ENCODE measurements at places on chromosomes 2 and 18. TPM values are rescaled to one million over a fixed set of nuclear protein-coding genes. Genes with fewer than 3 reads are reported as not detected.

DNA sequence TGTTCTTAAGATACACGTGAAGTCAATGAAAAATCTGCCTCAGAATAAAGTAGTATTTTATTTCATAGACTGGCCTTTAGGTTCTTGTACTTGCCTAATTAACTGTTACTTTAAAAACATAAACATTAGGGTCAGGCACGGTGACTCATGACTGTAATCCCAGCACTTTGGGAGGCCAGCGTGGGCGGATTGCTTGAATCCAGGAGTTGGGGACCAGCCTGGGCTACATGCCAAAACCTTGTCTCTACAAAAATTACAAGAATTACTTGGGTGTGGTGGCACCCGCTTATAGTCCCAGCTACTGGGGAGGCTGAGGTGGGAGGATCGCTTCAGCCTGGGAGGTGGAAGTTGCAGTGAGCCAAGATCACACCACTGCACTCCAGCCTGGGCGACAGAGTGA is 16.0 kb upstream of the SNORC start:
- DNase-seq, result no peak

DNA sequence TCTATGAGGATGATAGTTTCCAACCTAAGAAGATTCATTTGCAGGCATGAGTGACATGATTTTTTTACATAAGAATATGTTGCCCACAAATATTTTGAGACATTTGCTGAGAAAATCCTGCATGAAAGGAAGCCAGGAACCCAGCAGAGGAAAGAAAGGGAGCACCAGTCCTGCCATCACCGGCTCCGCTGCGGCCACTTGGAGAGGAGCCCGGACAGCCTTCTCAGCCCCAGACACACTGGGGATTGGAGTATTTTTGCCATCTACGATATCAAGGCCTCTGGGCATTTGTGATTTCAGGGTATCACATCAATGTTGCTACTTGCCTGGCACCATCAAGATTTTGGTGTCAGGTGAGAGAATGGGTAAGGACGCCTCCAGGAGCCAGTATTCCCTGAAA is 228.3 kb downstream of the PTGR3 start:
- DNase-seq, result no peak

DNA sequence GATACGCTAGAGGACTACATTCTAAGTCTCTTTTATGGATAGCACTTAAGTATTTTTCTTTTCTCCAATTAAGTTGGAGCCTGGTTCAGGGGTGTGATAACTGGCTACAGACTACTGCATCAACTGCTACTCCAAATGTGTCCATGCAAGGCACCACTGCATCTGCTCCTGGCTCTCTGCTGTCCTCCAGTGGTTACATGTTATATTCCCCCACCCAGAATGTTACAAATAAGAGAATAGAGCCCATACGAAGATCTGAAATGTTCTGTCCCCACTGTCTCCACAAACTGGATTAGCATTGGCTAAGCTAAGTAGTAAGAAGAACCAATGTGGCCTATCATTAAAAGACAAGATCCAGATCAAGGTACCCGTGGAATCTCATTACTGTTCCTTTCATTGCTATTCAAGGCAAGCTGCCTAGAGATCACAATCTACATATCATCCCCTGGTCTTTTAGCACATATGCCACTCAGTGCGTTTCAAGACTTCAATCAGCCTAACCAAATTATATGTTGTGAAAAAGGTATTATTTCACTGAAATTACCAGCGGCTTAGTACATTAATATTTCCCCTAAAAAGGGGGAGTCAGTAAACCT is 308.3 kb upstream of the SLC8A1 start:
- peak; percentile 40 for DNase-seq

DNA sequence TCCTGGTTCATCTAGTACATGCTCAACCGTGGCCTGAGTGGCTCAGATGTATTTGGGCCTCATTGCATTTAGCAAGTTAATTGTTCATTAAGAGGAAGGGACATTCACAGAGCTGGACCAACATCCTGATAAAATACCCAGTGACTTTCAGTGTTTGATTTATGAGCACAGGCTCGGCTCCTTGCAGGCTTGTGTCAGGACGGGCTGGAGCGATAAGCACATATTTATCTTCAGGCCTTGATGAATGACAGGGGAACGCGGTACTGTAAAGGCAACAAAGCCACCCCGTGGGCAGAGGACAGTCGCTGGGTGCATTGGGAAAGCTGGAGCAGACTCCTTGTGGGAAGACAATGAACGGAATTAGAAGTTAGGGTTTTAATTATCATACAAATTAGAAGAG is 548.6 kb upstream of the HS6ST1 start:
- DNase-seq, result no peak

DNA sequence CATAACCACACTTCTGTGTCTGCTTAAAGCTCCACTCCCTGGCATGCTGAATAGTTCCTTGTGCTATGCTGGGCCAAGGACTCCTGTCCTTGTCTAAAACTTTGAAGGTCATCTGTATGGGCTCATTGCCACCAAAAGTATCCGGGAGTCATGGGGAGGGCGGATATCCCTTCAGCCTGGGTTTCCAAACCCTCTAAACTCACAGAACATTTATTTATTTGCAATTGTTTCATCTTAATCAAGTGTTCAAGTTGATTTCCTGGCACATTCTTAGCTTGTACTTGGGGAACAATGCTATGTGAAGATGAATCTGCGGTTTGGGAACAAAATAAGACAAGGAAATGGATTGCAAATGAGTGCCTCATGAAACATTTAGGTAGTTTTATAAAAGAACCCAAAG is 1.8 kb downstream of the NOSTRIN start:
- no peak for DNase-seq

GRCh38 chr2:171244970-171245782 is 84.5 kb upstream of the TLK1 start:
- no peak for DNase-seq

DNA sequence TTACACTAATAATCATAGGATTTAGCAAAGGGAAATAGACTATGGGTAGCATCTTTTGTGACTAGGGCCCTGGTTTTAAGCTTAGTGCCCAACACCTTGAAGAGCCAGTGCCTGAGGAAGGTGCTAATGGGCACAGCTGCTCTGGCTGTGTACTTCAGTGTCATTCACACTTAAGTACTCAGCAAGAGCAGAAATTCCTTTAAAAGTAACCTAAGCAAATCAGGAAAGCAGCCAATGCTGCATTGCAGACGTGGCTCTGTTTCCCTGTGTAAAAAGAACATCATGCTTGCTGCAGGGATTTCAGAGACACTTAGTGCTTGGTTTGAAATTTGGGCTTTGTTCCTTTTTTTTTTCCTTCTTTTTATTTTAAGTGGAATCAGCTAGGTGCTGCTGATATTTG is 505.4 kb downstream of the SUCLG1 start:
- no peak for DNase-seq

GRCh38 chr2:44169155-44169898 is 652 bp downstream of the PPM1B start:
- peak; percentile 67 for DNase-seq

GRCh38 chr2:64105670-64106461 is 38.4 kb downstream of the PELI1 start:
- no peak for DNase-seq

DNA sequence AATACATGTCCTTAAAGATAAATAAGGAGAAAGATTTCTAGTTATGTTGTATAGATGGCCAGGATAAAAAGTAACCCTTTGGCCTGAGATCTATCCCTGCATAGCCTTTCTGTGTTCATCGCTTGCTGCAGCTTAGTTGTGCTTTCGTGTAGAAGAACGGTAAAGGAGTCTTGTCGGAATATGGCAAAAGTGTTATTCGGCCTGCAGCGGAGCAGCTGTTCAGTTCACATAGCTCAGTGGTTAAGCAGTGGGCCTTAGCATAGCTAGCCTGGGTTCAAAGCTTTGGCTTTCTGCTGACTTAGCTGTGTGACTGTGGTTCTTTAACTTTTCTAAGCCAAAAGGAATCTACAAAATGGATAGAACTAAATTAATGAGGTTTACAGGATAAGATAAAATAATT is 55.4 kb downstream of the MALT1 start:
- no peak for DNase-seq

GRCh38 chr18:7417727-7418126 is 149.4 kb upstream of the PTPRM start:
- no peak for DNase-seq

GRCh38 chr2:1340141-1340512 is 73.1 kb upstream of the TPO start:
- no peak for DNase-seq

DNA sequence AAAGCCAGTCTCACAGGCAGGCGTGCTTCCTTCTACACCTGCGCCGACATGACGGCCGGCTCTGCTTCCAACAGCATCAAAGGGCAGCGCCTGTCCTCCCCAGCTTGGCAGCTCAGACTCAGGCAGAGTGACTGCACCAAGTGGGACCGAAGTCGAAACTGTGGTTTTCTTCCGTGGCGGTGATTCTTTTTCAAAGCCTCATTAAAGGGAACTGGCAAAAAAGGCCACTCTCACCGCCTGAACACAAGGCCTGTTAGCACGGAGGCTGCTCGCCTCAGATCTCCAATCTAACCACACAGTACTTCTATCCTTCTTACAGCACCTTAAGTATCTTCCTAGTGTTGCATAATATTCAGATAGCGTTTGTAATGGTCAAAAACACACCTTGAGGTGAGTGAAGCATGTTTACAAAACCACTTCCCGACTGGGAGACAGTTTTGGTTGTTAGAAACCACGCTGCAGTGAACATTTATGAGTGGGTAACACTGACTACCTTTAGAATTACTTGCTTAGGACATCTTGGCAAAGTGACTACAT is 236.4 kb downstream of the HDAC4 start:
- DNase-seq, result peak; percentile 49

DNA sequence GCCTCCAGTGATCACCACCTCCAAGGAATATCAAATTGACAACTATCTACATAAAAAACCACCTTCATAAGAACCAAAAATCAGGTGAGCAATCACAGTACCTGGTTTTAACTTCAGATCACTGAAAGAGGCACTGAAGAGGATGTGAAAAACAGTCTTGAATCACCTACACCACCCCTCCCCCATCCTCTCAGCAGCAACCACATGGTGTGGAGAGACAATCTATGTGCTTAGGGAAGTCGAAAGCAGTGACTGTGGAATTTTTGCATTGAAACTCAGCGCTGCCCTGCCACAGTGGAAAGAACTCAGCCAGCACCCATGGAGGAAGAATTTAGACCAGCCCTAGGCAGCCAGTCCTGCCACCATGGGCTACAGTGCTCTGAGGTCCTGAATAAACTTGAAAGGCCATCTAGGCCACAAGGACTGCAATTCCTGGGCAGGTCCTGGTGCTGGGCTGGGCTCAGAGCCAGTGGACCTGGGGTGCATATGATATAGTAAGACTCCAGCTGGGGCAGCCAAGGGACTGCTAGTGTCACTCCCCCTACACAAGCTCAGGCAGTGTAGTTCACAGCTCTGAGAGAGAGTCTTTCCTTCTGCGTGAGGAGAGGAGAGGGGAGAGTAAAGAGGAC is 75.6 kb downstream of the ATL2 start:
- DNase-seq, result no peak

DNA sequence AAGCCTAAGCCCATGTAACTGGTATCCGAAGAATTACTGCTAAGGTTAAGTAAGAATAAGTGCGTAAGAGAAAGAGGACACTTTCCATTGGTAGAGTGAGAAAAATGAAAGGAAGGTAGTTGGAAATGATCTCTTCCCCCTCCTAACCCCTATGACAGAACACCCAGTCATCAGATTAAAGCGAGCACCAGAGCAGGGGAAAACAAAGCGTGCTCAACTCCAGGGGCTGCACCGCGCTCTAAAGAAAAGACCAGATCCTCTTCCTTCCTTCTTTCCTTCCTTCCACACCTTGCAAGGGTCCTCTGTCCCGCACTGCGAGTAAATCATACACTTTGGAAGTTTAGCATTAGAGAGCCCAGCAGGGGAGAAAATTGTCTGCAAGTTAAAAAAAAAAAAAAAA is 971 bp upstream of the CDH7 start:
- DNase-seq, result no peak

DNA sequence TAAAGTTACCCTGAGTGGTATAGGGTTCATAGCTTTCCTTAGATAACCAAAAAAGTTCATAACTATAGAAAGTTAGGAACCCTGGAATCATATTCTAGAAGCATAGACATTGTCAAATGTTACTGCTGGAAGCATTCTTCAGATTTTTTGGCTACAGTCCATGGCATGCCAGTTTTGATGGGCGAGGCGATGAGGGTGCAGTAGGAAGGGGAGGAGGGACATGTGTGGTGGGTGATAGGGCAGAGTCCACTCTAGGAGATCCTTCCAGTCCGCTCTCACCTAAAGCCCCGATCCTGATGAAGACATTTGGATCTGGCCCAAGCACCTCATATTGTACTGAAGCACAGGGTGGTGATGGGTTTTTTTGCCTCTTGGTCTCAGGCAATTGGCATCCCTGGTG is 91.8 kb downstream of the HRH4 start:
- no peak for DNase-seq

GRCh38 chr2:37599688-37600525 is 71.5 kb downstream of the CDC42EP3 start:
- no peak for DNase-seq

DNA sequence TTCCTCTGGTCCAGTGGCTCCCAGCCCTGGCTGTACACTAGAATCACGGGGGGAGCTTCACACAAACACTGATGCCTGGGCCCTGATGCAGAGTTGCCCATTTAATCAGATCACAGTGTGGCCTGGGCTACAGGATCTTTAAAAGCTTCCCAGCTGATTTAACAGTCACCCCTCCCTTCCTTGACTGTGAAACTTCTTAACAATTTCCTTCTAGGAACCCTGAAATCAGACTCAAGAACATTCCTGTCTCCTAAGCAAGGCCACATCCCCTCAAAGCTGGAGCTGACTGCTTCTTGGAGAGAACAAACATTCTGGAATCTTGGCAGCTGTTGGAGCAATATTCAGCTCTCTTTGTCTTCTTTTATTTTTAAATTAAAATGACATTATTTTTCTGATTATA is 88.7 kb downstream of the ADD2 start:
- DNase-seq, result no peak

GRCh38 chr18:27838225-27838624 is 338.7 kb downstream of the CDH2 start:
- no peak for DNase-seq

GRCh38 chr18:32258558-32259204 is 68.8 kb downstream of the MEP1B start:
- DNase-seq, result no peak

DNA sequence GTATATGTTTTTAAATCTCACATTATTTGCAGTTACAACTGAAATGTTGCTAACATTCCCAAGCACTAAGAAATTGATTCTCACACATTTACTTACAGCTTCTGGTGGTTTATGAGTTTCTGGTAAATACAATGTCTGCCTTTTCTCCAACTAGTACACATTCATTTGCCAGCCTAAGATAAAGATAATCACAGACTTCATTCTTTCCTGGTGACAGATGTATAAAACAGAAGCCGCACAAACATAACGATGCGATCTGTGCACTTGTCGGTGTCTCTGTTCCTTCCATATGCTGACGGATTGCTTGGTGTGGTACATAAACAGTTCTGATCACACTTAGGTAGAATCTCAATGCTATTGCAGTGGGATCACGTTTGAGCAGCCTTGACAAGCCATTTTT is 100.4 kb upstream of the DDX18 start:
- DNase-seq, result no peak

GRCh38 chr2:127695491-127696472 is 5.5 kb upstream of the SFT2D3 start:
- DNase-seq, result peak; percentile 93

The OR6B2 gene
- not detected for polyA plus RNA-seq

The TBC1D8 gene
- polyA plus RNA-seq, result 28.8 TPM

The C2orf72 gene
- polyA plus RNA-seq, result 0.13 TPM

The PSMA8 gene
- not detected for polyA plus RNA-seq
